ENCODE measurements at places on chromosomes 2 and 18.

DNA sequence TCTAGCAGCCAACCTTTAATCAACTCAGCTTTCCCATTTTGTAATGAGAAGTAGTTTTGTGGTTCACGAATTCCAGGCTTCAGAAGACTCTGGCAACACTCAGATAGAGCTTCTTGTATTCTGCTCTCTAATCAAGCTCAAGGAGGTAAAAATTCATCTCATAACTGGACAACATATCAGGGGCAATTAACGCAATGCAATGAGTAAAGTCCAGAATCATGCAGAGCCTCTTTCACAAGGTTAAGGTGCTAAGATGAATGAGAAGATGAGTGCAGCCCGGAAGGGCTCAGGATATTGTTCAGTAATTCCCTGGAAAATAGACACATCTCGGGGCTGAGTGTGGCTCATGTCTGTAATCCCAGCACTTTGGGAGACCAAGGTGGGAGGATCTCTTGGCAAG is 527.7 kb downstream of the SOX11 start:
- no peak for DNase-seq

DNA sequence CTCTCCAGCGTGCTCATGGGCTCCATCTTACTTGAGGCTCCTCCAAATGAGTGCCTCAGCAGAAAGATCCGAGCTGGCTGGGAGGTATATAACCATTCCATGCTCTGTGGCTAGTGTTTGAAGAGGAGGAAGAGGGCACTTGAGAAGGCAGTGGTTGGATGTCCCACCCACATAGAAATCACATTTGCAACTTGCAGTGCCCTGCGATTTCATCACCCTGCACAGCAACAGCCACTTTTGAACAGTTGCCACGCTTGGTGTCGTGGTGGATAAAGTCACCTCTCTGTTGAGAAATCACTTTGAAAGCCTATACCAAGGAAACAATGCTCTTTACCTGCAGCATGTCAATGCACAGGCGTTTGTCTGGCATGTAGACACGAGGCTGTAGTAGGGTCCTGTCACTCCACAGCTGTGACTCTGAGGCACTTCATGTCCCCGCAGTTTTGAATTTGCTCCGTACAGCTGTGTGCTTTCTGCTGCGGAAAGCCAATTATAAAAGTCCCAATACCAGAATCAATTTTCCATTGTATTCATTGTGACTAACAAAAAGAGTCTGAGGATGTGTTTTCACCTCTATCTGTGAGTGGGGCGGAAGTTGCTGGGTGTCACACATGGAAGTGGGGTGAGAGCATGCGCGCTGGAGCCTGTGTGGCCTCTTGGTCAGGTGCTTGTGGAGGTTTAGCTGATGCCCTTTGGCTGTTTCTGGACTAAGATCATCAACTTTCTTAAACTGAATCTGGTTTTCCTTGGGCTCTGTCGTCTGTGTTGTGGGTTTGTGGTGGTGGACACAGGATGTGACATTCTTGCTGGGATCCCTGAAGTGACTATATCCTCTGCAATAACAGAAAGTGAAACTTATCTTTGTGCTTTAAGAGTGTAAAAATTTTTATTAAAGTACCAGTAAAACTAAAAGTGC is 2.8 kb downstream of the CNDP2 start:
- DNase-seq = peak; percentile 30

DNA sequence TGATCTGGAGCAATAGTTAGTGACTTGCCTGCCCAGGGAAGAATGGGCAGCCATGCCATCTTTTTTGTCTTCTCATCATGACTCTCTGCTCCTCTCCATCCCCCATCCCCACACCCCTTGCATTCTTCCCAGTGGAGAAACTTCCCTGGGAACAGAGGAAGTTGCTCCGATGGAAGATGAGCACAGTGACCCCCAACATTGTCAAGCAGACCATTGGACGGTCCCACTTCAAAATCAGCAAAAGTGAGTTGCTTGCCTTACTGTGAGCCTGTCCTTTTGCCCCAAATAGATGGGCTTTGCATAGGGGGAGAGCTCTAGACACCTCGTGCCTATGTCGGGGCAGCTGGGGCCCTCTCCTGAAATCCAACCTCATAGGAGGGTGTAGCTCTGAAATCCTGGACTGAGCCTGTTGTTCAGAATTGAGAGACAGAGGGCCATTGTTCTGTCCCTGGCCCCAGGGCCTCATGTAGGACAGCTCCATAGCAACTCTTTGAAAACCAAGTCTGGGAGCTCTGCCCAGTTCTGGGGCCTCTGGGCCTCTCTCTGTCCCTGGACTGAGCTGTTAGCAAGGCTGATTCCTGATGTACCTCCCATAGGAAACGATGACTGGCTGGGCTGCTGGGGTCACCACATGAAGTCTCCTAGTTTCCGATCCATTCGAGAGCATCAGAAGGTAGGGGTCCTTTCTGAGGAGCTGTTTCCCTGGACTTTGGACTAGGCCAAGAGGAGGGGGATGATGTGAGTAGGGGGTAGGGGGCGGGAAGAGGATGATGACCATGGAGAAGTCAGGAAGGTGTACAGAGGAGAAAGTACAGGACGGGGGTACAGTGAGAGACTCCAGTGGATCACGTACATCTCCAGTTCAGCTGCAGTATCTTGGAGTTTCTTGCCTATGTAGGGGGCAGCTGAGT is 35.2 kb downstream of the TTLL4 start:
- DNase-seq = peak; percentile 86

DNA sequence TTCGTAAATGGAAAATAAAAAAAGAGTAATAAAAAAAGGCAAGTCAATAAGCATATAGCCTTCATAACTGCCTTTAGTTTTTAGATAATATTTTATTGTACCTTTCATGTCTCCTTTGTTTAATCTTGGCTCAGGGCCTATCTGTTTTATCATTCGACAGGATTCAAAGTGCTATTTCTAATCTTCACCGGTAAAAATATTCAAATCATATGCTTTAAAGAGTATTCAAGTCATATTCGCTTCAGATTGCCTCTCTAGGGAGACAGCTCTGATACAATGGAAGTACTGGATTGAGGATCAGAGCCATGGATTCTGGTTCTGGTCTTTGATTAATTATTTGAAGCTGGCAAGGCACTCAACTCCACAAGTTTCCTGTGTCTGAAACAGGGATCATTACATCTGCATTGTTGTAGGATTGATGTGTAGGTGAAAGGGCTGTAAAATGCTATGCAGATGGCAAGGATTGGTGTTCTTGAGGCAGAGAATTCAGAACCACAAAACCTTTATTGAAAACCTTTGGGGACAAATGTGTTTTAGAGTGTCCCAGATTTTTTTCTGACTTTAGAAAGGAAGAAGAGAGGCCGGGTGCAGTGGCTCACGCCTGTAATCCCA is 84.3 kb upstream of the RAPH1 start:
- no peak for DNase-seq

DNA sequence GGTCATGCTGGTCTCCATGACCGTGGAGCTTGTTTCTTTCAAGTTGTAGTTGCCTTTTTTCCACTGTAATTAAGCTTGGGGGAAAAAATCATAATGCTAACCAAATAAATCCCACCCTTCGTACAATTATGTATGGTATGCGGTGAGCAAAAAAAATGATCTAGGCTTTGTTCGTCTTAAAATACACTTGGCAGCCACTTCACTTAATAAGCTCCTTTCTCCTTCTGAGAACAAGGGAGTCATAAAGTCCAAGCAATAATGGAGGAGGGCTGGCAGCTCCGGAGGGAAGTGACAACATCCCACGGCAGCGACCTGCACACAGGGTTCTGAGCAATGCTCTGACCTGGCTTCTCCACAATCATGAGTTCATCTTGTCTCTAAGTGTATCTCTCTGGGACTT is 91.2 kb upstream of the KLHL29 start:
- no peak for DNase-seq

- DNase-seq = no peak
These were observed 20.1 kb downstream of the OTOF start for GRCh38 chr2:26457695-26458364.

GRCh38 chr2:113907297-113907696 is 17.4 kb downstream of the ACTR3 start:
- DNase-seq = no peak

GRCh38 chr2:171893196-171893823 is 734 bp downstream of the SLC25A12 start:
- DNase-seq = no peak

DNA sequence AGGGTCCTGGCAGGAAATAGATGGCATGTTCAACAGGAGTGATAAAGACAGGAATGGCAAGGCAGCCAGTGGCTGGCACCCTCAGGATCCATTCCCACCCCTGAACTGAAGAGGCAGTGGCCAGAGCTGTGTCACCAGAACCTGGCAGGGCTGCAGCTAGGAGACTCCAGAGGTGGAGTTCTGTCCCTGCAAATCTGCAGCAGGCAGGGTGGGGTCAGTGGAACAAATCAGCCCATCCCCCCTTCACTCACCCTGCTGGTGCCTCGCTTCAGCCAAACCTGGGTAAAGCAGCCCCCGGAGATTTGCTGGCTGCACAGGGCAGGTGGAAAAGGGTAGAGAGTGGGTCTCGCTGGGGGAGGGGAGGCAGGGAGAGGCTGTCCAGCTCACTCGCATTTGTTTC is 12.7 kb downstream of the INPP5D start:
- DNase-seq = no peak

DNA sequence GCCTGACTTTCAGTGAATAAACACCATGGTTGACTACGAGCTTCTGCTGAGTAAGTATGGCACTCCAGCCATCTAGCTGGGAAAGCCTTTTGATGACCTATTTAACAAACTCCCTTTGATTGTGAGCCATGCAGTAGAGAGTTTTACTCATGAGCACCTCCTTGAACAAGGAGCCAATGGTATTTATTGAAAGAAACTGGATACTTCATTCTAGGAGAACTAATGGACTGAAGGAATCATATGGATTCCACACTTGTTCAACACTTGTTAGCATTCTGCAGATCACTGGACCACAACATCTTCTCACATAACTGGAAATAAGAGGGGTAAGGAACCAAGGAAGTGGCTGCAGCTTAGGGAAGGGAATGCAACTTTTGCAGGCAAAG is 320.9 kb upstream of the ETAA1 start:
- no peak for DNase-seq

DNA sequence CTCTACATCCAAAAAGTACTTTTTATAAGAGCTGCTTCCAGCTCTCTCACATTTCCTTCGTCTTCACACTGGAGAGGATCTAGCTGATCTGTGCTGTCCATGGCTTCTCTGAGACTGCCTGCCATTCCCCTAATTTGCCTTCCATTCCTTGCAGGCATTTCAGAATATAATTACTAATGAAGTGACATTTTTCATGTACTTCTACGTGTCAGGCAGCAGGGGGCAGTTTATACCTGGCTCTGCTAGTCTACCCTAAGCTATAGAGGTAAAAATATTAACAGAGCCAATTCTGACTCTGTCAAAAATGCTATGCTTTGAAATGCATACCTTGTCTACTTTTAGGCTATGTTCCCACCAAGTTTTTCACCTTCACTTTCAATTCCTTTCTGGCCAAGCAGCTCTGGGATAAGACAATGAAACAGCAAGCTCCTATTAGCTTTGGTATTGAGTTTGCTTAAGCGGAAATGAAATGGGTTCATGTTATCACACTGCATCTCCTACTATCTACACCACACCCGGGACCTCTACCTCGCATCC is 81.9 kb downstream of the MEP1B start:
- DNase-seq = no peak

GRCh38 chr2:30622452-30622851 is 175.4 kb downstream of the LCLAT1 start:
- DNase-seq = no peak

DNA sequence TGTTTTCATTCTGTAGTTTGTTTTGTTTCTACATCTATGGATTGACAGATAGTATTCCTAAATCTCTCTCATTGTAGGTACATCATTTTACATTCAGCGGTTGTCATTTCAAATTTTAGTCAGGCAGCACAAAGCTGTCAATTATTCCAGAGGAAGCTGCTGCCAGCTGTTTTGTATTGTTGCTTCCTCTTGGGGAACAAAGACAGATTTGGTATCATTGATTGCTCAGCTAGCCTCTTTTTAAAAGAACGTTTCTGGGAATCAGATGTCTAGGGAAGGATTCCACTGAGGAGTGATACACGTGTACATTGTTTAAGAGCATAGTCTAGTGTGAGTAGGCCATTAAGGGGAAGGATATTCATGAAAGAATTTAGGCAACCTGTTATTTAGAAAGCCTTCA is 145.8 kb downstream of the AGPS start:
- DNase-seq = no peak

GRCh38 chr2:165627470-165627869 is 158.0 kb downstream of the CSRNP3 start:
- DNase-seq = no peak

- DNase-seq = no peak
These were observed 105.5 kb upstream of the RNF152 start for GRCh38 chr18:61998335-61998734.

GRCh38 chr2:235206980-235207579 is 255.3 kb downstream of the SH3BP4 start:
- no peak for DNase-seq

DNA sequence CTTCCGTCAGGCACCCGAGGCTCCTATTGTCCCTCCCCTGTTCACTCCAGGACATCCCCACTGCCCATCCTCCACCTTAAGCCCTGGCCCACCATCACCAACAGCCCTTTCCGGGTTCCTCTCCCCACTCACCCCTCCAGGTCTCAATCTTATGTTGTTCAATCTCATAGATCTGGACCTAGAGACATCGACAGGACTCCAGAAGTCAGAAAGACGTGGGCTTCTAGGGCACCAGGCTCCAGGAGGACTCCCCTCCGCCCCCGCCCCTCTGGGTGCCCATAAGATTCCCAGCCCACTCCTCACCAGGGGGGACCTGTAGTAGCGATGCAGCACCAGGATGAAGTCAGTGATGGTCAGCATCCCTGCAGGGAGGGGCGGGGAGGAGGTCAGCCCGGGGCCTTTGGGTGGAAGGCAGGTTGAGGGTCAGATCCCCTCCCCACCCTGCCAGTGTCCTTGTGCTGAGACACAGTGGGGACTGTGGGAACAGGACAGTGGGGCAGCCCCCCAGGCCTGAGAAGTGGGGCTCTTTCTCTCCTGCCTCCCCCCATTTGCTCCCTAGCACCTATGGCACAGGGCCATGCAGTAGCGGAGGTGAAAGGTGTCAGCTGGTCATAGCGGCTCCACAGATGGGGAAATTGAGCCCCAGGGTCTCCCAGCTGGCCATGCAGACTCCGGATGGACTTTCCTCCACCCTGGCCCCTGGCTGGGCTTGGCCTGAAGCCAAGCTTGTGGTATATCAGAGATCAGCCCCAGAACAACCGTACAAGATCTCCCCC is 3.7 kb downstream of the PRKAG3 start:
- no peak for DNase-seq

- no peak for DNase-seq
These were observed 14.3 kb downstream of the ARHGEF4 start for GRCh38 chr2:130850788-130851623.

- no peak for DNase-seq
These were observed 32.8 kb upstream of the MARCO start for GRCh38 chr2:118909191-118909590.

DNA sequence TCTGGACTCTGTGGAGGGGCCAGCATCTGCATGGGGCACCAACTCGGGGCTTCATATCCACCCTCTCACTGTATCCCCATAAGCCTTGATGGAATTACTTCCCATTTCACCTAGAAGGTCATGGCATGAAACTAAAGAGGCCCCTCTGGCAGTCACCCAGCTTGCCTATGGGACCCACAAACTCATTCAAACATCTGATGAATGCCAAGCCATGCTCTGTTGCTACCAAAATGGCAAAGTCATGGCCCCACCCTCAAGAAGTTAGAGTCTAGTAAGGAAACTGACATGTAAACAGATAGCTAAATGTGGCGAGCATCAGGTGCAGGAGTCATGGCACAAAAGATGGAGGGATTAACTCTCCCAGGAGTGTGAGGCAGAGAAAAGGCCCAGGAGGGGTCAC is 14.5 kb downstream of the CYB5A start:
- DNase-seq = no peak
